Activated T-helper 2 cell treated with anti-CD3 and anti-CD28 coated beads, Interferon-gamma antibody, Interleukin-2, Interleukin-4, amounts not matched to agents 10 μg/mL and 5 μg/mL and 100 μg/mL, durations not matched to agents 14 hours and 24 hours and 36 hours (primary cell): ENCODE measurements at places on chromosomes 13 and 19. TPM values are rescaled to one million over a fixed set of nuclear protein-coding genes. Genes with fewer than 3 reads are reported as not detected.

Gene FAM216B
- not detected in 2 replicates for total RNA-seq

Gene RNF113B
- not detected in 2 replicates for total RNA-seq

Gene IGSF23
- total RNA-seq, result not detected in 2 replicates

Gene UBE2L5
- not detected in 2 replicates for total RNA-seq

Gene TMEM38A
- total RNA-seq, result 0.64 and 0.96 TPM in 2 replicates

- no peak for DNase-seq
Measured at GRCh38 chr13:112626761-112627160, 38.8 kb upstream of the TUBGCP3 start.

DNA sequence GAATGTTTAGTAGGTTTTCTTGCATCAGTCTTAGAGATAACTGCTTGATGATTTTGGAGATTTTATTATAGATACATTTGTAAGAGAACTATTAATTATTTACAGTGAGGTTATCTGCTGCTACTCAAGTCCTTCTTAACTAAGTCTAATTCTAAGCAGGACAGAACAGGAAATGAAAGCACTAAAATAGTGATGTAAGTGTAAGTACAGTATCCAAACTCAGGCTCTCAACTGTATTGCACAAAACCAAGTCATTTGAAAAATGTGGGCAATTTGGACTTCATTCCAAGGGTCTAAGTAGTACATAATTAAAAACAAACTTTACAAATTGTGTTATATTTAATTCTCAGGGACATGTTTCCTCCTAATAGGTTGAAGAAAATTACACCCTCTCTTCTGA is 417.1 kb downstream of the ITGBL1 start:
- no peak for DNase-seq

- no peak for DNase-seq
Measured at GRCh38 chr19:42422092-42422900, 4.9 kb downstream of the LIPE start.

GRCh38 chr13:50352720-50353480 is 337.7 kb downstream of the KCNRG start:
- DNase-seq, result no peak

DNA sequence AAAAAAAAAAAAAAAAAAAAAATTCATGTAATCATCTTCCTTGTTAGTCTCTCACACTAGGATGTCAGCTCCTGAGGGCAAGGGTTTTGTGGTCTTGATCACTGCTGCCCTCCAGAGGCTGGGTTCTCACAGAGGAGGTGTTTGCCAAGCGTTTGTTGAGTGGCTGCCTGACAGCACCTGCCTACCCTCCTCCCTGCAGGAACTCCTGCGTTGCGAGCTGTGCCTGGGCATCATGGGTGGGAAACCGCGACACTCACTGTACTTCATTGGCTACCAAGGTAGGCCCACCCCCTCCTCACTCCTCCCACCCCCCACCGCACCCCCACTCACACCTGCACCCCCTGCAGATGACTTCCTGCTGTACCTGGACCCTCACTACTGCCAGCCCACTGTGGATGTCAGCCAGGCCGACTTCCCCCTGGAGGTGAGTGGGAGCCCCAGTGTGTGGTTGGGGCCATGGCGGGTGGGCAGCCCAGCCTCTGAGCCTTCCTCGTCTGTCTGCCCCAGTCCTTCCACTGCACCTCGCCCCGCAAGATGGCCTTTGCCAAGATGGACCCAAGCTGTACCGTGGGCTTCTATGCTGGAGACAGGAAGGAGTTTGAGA is 8.1 kb downstream of the ATG4D start:
- DNase-seq, result no peak

DNA sequence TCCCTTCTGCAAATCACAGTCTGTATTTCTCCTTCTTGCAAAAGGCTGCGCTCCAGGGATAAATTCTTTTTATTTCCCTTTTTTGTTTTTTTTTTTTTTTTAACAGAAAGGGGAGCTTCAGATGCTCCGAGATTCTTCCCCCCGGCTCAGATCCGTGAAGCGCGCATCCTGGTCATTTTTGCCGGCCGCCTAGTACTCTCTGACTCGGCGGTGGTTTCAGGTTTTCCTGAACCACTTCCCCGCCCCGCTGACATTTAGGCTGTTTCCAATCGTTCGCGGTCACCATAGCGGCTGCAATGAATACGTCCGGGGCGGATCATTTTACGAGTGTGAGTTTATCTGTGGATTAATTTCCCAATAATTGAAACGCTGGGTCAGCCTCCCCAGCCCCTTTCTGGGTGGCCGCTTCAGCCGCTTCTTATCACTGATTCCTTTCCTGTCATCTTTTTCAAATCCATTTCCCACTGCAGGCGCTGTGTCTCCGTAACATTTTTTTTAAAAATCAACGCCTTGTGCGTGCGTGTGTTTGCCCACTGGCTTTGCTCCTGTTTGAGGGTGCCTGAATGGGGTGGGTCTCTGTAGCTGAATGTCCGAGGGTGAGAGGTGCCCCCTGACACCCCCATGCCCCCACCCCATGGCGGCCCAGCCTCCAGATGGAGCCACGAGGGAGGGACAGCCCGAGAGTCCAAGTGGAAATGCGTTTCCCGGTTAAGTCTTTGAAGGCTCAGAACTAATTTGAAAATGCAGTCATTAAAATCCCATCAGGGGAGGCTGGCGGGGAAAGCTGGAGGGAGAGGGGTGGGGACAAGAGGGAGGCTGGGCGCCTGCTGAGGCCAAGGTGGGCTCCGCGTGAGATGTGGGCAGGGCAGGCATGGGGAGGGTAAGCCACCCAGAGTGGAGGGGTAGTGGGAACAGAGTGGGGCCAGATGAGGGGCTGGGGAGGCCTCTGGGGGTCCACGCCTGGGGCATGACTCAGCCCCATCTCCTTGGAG is 10.6 kb downstream of the ONECUT3 start:
- no peak for DNase-seq
